Activated gamma-delta T cell treated with anti-CD3 and anti-CD28 coated beads, Interleukin-2, amount 50 U/mL, for 16 hours (primary cell): ENCODE measurements at places on chromosomes 7 and 10.

GRCh38 chr10:97640868-97641811 lies 669 bp downstream of the PI4K2A start:
- no peak for DNase-seq

GRCh38 chr10:19638896-19639233 lies 177.4 kb upstream of the PLXDC2 start:
- DNase-seq, result no peak

- DNase-seq, result no peak
Observed at GRCh38 chr7:123608991-123609882, 7.6 kb downstream of the ASB15 start.

DNA sequence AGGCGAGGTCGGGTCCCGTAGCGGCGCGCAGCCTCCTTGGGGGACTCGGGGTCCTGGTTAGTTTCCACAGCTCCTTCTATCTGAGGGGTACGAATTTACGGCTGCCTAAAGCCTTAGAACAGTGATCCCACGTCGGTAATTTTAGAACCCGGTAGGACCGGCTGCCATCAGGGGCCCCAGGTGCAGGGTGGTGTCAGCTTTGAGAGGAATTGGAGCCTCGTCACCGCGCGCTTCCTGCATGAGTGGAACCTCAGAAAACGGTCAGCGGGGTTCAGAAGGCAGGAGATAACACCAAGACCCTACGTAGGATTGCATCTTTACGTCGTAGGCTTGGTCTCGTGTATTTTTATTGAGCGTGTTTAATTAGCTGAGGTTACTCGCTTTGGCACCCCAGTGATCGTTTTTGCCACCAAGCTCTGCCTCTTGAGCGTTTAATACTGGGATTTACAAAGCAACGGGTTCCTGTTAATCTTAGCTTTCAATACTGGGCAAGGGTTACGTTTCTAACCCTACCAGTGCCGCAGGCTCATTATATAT lies 443 bp downstream of the RNF32 start:
- DNase-seq, result peak; percentile 4

GRCh38 chr7:38328814-38329213 lies 55.4 kb upstream of the TARP start:
- no peak for DNase-seq

DNA sequence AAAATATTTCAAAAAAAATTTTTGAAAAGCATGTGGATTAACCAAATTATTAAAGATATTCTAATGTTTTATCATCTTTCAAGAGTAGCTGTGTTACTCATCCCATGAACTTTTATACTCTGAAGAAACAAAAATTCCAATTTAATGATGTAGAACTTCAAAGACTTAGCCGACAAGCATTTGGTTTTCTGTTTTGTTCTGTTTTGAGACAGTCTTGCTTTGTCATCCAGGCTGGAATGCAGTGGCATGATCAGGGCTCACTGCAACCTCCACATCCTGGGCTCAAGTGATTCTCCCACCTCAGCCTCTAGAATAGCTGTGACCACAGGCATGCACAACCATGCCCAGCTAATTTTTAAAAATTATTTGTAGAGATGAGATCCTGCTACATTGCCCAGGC lies 17.8 kb upstream of the LCOR start:
- DNase-seq, result no peak

- no peak for DNase-seq
Observed at GRCh38 chr7:135111379-135111778, 36.5 kb upstream of the TMEM140 start.

GRCh38 chr10:49168171-49168540 lies 20.0 kb downstream of the TMEM273 start:
- no peak for DNase-seq

DNA sequence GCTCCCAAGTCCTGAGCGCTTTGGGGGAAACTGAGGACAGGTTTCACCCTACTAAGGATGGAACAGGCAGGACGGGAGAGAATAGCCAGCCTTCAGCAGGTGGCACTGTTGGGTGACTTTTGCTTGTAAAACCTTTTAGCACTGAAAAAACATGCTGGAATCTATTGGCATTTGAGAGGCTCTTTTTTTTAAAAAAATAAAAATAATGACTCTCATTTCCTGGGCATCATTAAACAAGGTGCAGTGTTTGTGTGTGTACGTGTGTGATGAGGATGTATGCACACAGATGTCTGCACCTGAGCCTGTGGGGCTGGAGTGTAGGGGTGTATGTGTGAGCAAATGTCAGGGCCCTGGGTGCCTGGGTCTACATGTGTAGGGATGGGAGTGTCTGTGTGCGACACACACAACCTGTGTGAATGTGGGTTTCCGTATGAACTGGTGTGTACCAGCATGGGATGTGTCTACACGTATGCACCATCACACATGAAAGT lies 177.9 kb downstream of the RPS24 start:
- DNase-seq, result no peak

DNA sequence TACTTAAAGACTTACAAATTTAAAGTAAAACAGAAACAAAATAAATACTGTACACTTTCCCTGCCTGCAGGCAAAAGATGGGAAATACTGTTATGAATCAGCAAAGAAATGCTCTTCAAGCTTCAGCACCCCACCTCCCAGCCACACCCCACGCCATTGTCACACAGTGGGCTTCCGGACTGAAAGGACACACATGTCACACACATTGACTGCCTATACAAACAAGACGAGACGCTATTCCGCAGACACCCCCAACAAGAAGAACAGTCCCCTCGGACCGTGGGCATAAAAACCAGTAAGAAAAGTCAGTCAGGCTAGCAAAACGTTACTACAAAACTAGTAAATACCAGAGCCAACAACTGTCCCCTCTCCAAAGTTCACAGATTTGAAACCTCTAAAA lies 22.2 kb upstream of the PARP12 start:
- DNase-seq, result no peak

DNA sequence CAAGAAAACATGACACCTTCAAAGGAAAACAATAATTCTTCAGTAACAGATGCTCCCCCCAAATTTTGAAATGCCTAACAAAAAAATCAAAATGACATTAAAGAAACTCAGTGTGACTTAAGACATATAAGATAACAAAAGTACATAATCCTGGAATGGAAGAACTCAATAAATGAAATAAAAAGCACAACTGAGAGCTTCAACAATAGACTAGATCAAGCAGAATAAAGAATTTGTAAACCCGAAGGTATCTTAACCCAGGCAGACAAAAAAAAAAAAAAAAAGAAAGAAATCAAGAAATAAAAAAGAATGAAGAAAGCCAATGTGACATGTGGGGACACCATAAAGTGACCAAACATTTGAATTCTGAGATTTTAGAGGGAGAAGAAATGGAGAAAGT lies 27.7 kb upstream of the LRRD1 start:
- no peak for DNase-seq

DNA sequence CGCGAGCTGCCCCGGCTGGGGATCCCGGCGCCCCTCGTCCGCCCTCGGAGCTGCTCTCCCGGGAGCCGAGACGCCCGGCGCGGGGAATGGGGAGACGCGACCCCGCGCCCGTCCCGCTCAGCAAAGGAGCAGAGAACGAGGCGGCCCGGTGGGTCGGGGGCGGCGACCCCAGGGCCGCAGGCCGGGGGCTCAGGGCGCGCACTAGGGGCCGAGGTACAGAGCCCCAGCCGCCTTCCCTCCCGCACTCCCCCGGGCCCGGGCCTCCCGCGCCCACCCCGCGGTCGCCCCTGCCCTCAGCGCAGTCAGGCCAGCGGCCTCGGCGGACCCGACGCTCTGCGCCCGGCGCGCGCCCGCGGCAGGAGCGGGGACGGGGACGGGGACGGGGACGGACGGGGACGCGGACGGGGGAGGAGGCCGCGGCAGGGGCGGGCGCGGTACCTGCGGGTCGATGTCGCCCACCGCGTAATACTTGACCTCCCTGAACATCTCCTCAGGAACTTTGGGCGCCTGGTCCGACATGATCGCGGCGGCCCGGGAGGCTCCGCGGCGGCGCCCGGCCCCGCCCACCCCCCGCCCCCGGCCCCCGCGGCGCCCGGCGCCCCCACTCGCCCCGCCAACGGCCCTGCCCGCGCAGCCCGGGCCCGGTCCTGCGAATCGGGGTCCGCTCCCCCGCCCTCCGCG lies 373 bp downstream of the PAXIP1 start:
- peak; percentile 7 for DNase-seq

DNA sequence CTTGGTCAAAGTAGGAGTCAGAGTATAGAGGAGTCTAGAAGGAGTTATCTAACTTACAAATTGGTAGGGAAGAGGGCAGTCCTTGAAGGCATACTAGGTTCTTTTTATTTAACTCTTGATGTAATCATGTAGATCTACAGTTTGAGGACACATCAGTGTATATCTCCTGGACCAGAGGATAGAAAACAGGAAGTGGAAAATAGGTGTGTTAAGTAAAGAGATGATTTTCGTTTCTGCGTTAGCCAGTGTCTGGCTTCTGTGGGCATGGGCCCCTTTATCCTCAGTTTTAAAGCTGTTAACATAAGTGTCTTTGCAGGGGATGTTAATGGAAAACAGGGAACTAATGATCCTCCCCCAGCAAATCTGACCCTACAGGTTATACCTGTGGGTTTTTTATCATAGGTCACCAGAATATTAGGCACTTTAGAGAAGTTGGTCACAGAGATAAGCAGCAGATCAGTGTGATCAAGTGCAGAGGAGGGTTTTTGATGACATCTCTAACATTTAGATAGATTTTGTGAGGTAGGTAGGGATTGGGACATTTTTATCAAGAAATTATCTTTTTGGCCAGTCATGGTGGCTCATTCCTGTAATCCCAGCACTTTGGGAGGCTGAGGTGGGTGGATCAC lies 58.6 kb upstream of the PRSS1 start:
- no peak for DNase-seq

- DNase-seq, result no peak
Observed at GRCh38 chr7:108193594-108194498, 63.7 kb upstream of the LAMB4 start.

- no peak for DNase-seq
Observed at GRCh38 chr7:143354965-143355364, 7.5 kb downstream of the FAM131B start.

DNA sequence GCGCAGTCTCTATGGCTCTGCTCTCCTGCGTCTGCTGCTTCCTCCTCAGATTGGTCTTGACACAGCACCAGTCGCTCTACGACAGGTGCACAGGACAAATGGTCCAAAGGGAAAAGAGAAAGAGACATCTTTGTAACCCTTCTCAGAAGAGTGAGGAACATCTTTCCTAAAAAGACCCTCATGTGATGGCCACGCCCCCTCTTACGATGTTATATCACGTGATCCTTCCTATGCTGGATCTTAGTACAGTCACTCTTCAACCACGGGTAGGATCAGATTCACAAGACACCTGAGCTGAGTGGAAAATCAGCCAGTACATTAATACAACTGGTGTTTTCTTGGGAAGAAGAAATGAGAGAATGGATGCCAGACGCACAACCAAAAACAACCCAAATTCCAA lies 262.2 kb upstream of the CELF2 start:
- DNase-seq, result no peak

DNA sequence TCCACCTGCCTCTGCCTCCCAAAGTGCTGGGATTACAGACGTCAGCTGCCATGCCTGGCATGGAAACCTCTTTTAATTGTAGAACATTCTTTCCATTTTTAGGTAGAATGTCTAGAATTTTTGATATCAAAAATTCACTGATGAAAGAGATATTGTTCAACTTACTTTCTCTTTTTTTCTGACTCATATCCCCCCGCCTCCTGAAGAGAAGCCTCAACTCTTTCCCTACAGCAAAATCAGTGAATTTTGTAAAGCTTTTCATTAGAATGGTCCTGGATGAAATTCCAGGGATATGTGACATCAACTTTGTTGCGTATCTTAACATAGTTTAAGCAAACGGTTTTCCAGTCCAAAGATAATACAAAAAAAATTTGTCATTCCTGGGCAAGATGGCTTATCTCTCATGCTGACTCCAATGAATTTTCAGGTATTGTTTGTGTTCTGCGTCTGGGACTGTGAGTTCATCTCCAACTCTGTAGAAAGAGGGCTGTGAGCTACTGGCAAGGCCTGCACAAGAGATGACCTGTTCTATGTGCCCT lies 256.8 kb downstream of the BMPER start:
- DNase-seq, result no peak

DNA sequence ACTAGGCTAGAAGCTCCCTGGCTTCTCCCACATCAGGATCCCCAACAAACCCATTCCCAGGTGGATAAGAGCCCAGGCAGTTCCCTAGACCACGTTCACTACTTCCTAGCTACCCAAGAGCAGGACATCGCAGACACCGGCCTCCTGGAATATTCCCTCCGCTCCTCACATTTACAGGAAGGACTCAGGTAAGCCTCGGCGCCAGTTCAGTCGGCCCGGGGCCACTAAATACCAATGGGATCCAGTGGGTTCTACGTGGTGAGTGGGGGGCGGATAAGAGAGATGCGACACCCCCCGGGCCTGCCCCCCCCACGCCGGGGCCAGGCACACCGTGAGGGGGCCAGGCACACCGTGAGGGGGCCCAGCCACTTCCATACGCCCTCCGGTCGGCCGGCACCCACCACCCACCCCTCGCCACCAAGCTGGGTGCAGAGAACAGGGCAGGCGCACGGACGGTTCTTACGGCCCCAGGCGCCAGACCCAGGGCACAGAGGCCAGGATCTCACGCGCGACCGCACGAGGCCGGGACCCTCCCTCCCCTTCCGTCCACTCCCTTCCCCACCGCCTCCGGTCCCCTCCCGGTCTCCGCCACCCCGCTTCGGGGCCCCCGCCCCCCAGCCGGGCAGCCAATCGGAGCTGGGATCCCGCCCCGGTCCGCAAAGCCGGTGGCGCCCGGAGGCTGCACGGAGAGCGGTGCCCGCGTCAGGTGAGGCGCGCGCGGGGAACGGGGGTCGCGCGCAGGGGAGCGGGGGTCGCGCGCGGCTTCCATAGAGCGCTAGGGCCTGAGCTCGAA lies at the start of gene BLVRA:
BLVRA (plus strand) TSS at position 652 of the 793 bp plus-strand sequence. CDS start 12,479 bp downstream, outside the sequence.
- DNase-seq, result peak; percentile 35
